ENCODE measurements at places on chromosomes 6 and 20.

DNA sequence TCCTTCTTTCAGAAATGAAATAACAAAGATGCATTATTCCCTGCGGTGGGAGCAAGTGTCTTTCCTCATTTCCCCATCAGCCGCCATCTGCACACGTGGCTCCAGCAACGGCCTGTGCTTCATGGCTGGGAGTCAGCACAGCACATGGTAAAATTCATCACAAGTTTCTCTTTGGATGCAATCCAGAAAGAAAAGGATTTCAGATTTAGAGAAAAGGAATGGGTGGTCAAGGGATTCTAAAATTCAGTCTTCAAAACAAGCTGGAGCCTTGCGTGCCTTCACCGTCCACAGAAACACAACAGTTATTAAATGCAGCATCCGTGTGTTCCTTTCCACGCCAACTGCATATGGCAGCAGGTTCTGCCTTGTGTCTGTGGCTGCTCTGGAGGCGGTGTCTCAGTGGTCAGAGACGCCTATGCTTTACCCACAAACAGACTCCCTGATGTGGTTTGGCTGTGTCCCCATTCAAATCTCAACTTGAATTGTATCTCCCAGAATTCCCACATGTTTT, 107.6 kb downstream of the THBS2 start:
- no peak for DNase-seq

- no peak for DNase-seq
These were observed 23.2 kb upstream of the YWHAB start for GRCh38 chr20:44862286-44862685.

GRCh38 chr20:63941282-63942081, 14.7 kb downstream of the UCKL1 start:
- DNase-seq, result no peak

GRCh38 chr6:46583081-46583480, 69.5 kb downstream of the CYP39A1 start:
- DNase-seq, result no peak

DNA sequence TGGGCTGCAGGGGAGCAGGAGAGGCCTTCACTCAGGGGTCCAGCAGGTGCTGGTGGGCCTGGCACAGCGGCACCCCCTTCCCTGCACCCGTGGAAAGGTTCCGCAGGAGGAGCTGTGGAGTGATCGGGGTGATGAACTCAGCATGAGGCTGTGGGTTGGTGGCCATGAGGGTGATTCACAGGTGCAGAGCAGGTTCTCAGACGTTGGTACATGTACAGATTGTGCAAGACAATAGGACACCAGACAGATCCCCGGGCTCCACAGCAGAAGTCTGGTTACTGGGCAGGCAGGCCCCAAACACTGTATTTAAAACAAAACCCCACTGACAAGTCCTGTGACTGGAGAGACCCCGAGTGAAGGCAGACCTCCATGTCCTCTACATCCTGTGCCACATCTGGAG, 151.6 kb upstream of the CDH4 start:
- DNase-seq, result no peak

GRCh38 chr6:15294504-15294903, 48.6 kb downstream of the JARID2 start:
- DNase-seq, result no peak

DNA sequence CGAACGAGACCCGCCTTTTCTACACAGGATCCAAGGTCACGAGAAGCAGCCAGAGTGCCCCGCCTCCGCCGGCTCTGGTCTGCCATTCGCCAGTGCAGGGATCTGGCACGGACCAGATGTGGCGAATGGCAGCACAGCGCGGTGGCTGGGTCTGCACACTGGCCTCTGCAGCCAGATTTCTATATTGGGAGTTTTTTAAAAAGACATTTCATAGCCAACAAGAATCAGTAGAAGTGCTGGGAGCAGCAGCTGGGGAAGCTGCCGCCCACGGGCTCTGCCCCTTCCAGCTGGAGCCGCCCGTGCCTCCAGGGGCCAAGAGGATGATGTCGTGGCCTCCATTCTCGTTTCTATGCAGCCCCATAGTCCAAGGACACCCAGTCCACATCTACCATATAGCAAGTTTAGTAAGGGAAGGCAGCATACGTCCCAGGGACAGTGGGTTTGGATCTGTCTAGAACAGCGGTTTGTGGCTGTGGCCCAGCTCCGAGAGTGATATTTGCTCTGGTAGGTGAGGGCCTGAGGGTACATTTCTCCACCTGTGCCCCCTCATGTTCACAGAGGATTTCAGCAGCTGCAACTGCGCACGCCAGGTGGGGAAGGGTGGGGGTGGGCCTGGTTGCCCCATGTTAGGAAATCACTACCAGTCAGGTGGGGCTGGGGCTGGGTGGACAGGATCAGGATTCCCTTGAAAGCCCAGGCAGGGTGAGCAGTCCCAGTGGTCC, 333.7 kb downstream of the ZFAND3 start:
- no peak for DNase-seq

DNA sequence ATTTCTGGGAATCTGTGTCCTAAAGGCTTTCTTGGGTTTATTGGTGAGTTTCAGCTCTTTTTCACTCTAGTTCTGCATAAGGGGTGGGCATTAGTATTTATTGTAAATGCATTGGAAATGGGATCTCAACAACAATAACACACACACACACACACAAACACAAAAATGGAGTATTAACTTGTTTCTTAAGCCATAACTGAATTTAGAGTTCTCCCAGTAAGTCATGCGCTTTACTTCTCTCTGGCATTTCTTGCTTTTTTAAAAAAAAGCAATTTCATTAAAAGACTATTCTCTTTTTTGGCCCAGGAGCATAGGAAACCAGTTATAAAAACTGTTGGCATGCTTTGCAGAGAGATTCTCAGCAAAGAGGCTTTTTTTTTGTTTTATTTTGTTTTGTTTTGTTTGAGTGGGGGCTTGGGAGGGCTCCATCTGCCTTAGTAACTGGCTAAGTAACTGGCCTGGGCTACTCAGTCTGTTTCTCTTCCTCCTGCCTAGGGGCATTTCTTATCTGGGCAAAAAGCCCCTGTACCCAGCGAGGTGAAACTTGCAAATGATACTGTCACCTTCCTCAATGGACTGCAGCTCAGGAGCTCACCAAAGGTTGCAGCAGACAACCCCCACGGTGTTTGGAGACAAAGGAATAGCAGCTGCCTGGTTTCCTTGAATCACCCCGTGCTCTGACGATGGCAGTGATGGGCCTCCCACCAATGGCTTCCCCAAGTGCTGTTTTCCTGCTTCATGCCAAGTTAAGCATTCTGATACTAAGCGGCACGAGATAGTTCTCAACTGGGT, 128.5 kb downstream of the BCAS1 start:
- DNase-seq, result no peak

GRCh38 chr6:43977404-43978111, 149.7 kb downstream of the MRPL14 start:
- DNase-seq, result no peak

GRCh38 chr6:127073222-127073621, 45.2 kb upstream of the RSPO3 start:
- DNase-seq, result no peak

DNA sequence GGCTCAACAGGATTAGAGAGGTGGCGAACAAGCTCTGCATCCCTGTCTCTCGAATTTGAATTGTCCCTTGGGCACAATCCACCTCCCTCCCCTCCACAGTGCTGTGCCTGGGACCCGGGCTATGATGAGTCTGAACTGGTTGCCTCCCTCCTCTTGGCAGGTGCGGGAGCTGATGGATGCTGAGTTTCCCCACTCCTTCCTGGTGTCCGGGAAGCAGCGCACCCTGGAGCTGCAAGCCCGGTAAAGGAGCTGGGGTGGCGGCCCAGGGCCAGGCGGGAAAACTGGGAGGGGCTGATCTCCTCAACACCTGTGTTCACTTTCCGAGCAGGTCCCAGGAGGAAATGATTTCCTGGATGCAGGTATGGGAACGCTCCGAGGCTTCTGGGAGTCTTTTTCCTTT, 14.9 kb downstream of the FGD2 start:
- DNase-seq, result no peak

- DNase-seq, result no peak
These were observed 7.6 kb upstream of the BMP5 start for GRCh38 chr6:55882718-55883569.

DNA sequence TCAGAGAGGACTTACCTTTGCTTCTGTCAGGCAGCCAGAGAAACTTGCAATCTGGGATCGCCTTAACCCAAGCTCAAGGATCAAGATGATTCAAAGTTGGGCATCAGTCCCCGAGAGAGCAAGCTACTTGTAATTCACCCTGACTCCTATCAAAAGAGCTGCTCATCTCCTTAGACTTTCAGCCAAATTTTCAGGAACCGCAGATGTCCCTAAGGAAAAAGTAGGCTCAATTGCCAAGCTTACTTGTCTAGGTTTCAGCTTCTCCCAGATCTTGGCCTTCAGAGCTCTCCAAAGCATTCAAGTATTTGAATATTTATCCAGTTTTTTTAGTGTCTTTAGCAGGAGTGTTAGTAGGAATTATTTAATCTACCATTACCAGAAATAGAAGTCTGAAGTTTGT, 434.1 kb upstream of the MMS22L start:
- no peak for DNase-seq

GRCh38 chr6:157020398-157020797, 243.2 kb downstream of the ARID1B start:
- DNase-seq, result no peak

GRCh38 chr6:70518723-70519122, 48.0 kb upstream of the SDHAF4 start:
- no peak for DNase-seq

- no peak for DNase-seq
These were observed 34.2 kb downstream of the FOXQ1 start for GRCh38 chr6:1346101-1346500.

DNA sequence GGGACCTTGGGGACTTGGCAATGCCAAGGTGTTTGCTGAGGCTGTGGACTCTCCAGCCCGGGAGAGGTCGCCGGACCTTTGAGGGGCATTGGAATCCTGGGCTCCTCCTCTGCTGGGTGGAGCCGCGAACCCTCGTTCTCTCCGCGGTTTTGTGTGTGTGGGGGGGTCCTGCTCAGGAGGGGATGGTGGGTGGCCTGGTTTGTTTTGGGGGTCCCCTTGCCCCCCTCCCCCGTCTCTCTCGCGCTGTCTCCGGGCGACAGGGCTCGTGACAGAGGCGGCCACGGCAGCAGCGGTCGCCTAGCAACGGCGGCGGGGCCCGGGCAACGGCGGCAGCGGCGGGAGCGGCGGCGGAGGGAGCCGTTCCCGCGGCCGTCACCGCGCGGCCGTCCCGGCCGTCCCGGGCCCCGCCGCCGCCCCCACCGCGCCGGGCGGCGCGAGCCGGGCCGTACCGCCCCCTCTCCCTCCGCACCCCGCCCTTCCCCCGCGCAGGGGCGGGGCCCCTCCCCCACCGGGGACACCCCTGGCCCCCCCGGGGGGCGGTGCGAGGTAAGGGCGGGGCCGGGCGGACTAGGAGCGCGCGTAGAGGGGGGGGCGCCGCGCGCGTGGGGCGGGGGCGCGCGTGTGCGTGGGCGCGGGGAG, 7.8 kb downstream of the SYNGAP1 start:
- DNase-seq, result no peak

DNA sequence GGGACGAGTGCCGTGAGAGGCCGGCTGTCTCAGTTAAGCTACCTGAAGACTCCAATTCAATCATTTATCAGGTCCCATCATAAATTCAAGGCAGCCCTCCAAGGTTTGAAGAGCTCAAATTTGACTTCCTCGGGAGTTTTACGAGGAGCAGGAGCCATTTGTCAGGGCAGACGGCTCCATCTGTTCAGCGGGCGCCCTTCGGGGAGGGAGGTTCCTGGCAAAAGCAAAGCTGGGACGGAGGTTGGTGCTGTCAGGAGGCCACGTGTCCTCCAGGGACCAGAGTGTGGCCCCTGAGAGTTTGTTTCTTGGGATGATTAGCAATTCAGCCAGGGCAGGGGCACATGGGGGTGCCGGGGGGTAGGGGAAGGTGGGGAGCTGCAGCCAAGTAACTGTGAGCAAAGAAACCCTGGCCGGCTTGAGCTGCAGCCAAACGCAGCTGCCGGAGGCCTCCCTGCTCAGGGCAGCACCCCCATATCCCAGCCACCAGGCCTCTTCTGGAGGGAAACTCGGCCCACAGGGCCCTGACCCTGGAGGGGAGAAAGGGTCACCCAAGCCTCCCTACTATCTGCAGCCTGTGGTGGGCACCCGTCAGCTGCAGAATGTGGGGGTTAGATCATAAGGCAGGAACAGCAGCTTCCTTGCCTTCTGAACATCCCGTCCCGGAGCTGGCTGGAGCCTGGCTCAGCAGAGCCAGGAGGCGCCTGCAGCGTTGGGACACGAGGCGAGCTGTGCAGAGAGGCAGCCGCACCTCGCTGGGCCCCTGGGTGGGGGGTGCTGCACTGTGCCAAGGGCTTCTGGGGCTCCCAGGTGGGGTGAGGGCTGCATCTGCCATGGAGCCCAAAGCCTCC, 63.6 kb upstream of the GATA5 start:
- DNase-seq, result no peak

DNA sequence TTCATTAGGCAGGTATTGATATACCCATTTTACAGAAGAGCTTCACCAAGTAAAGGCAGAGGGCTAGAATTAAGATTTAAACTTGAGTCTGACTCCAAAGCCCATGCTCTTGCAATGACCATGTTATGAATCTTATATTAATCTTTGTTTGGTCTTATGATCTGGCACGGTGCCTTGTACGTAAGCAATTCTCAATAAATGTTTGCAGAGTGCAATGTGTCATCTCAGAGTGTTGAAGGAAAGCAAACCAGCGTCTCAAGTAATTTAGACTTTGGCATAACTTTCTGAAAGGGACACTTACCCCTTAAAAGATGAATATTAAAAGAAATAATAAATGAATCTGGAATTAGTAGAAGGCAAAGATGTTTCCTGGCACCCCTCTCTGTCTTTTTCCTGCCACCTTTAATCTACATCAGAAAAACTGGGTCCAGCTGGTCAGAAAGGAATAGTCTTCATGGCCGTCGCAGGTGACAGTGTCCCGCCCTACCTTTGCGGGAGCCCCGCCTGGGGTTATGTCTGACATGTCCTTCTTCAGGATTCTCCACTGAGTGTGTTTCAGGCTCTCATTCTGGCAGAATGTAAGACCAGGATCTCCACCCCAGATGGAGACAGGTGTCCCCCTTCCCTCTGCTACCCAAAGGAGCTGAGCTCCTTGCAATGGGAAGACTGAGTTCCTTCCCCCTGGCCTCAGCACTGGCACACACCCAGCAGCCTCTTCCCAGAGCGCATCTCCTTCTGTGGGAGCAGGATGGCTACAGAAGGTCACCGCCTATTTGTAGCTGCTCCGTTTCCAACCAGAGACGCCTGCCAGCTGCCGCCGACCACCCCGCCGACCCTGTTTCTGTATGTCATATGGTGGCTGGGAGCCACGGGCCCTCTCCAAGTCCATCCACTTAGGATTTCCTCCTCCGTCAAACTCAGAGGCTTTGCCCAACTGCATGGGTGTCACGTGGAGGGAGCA, 266.3 kb upstream of the ECI2 start:
- DNase-seq, result no peak

- no peak for DNase-seq
These were observed 61.7 kb downstream of the UTRN start for GRCh38 chr6:144346719-144347447.

- DNase-seq, result no peak
These were observed 58.5 kb upstream of the CCN6 start for GRCh38 chr6:111995404-111995803.

DNA sequence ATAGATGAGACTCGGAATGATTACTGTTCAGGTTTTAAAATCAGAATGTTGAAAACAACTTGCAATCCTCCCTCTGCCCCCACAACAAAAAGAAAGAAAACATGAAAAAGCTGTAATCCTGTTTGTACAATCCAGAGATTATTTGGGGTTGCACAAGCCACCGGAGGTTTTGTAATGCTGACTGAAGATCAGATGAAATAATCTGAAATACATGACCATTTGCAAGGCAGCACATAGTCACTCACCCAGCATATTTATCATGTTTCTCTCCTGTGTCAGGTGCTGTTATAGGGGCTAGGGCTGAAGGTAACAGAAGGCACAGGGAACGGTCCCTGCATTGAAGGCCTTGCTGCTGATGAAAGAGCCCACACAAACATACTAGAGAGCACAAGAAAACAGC, 85.3 kb downstream of the SIM1 start:
- no peak for DNase-seq

GRCh38 chr6:44148306-44148705, 10.3 kb upstream of the CAPN11 start:
- no peak for DNase-seq

All from cortex of kidney (tissue), 1 donor.